Aorta (tissue), 5 donors: ENCODE measurements at places on chromosomes 13 and 19. TPM values are rescaled to one million over a fixed set of nuclear protein-coding genes. Genes with fewer than 3 reads are reported as not detected.

C19orf33 gene
- total RNA-seq = 2.0 TPM

GRCh38 chr13:76168661-76169060, 532.5 kb downstream of the LMO7 start:
- H3K36me3 ChIP-seq = no peaks in the 10 kb centered on the region
- no peak overlapping the region for H3K27ac ChIP-seq

IZUMO2 gene
- total RNA-seq = not detected

- no peak within 1 kb of the TSS for H3K27ac ChIP-seq
- DNase-seq = peak; percentile 85
- no peaks in the 10 kb centered on the region for H3K27me3 ChIP-seq
- no peaks in the 10 kb centered on the region for H3K4me1 ChIP-seq
- no peaks in the 10 kb centered on the region for H3K36me3 ChIP-seq
- H3K4me3 ChIP-seq = no peak within 1 kb of the TSS
Observed at GRCh38 chr19:51142119-51142518, at the start of gene SIGLEC7. TSS of gene SIGLEC7 (plus strand) at chr19:51142301. CDS start at chr19:51142370, 69 bp downstream.

GRCh38 chr13:92179223-92179622, 780.8 kb downstream of the GPC5 start:
- no peak overlapping the region for H3K4me3 ChIP-seq
- H3K27me3 ChIP-seq = no peaks in the 10 kb centered on the region
- no peak overlapping the region for H3K27ac ChIP-seq

DNA sequence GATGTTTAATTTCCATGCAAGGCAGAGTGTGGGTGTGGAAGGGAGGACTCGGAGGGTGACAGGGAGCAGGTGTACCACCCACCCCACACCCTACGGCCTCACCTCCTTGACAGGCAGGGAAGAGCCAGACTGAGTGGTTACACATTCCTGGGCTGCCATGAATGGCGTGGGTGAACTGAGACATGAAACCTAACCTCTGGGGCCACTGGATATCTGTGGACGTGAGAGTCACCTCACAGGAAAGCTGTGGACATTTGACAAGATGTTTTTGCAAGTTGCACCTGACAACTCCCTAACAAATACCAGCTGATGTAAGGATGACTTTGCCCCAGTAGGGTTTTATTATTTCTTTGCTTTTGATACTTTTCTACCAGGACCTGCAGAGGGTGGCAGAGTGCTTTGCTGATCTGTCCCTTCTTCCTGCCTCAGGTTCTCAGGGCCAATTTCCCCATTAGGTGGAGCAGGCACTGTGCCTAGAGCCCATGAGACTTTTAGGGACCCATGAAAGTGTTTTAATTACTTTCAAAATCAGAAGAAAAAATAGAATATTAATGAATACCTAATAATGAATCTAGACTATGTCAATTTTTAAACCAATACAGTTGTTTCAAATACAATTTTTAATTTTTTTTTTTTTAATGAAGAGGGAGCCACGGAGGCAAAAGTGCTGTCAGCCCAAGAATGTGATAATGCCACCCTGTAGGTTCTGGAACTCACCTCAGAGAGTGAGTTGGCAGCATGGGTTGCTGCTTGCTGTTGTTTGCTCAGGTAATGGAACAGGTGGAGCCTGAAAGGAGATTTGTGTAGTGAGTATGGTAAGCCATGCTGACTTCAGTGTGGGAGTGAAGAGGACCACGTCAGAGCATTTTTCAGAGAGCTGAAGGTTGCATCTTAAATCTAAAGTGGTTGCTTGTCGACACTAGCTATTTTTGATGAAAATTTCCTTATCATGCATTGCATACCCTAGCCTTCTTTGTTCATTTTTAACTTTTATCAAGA, 58.0 kb upstream of the CYSLTR2 start:
- DNase-seq = no peak
- no peaks in the 10 kb centered on the region for H3K36me3 ChIP-seq
- H3K4me1 ChIP-seq = peaks cover under 1% of the 10 kb centered on the region

- H3K27ac ChIP-seq = no peak overlapping the region
- no peaks in the 10 kb centered on the region for H3K27me3 ChIP-seq
- H3K36me3 ChIP-seq = no peaks in the 10 kb centered on the region
Observed at GRCh38 chr13:37953696-37954095, 84.1 kb upstream of the TRPC4 start.

C19orf18 gene
- total RNA-seq = 2.0 TPM

ADGRE2 gene
- total RNA-seq = 8.1 TPM

RASL11A gene
- 40.5 TPM for total RNA-seq

GRCh38 chr13:73991384-73991783, 142.8 kb downstream of the KLF12 start:
- DNase-seq = no peak
- no peaks in the 10 kb centered on the region for H3K27me3 ChIP-seq
- H3K4me3 ChIP-seq = no peak overlapping the region
- H3K36me3 ChIP-seq = peaks cover 2% of the 10 kb centered on the region
- H3K27ac ChIP-seq = no peak overlapping the region

- DNase-seq = no peak
- no peak overlapping the region for H3K27ac ChIP-seq
- H3K27me3 ChIP-seq = no peaks in the 10 kb centered on the region
- no peaks in the 10 kb centered on the region for H3K4me1 ChIP-seq
Observed at GRCh38 chr13:50905256-50905655, 4.3 kb upstream of the RNASEH2B start.

SLITRK6 gene
- total RNA-seq = 1.5 TPM

GRCh38 chr19:3642296-3642695, 15.7 kb upstream of the CACTIN start:
- no peak overlapping the region for H3K4me3 ChIP-seq
- no peaks in the 10 kb centered on the region for H3K4me1 ChIP-seq
- no peak overlapping the region for H3K27ac ChIP-seq
- H3K36me3 ChIP-seq = no peaks in the 10 kb centered on the region
- H3K27me3 ChIP-seq = no peaks in the 10 kb centered on the region

GRCh38 chr13:21673789-21674489, 3.1 kb downstream of the FGF9 start:
- H3K27me3 ChIP-seq = no peaks in the 10 kb centered on the region
- no peak overlapping the region for H3K27ac ChIP-seq
- H3K4me1 ChIP-seq = no peaks in the 10 kb centered on the region
- H3K4me3 ChIP-seq = peak overlapping the region; percentile 57
- DNase-seq = no peak

- H3K4me3 ChIP-seq = no peak overlapping the region
- H3K36me3 ChIP-seq = no peaks in the 10 kb centered on the region
- no peaks in the 10 kb centered on the region for H3K27me3 ChIP-seq
- H3K4me1 ChIP-seq = no peaks in the 10 kb centered on the region
- H3K27ac ChIP-seq = no peak overlapping the region
- DNase-seq = no peak
Observed at GRCh38 chr19:35355791-35356460, 2.3 kb upstream of the FFAR3 start.

- no peaks in the 10 kb centered on the region for H3K27me3 ChIP-seq
- no peaks in the 10 kb centered on the region for H3K4me1 ChIP-seq
- H3K36me3 ChIP-seq = no peaks in the 10 kb centered on the region
- DNase-seq = no peak
- H3K4me3 ChIP-seq = no peak overlapping the region
Observed at GRCh38 chr19:20307127-20307526, 140.1 kb downstream of the ZNF486 start.

KATNAL1 gene
- total RNA-seq = 37.1 TPM

DNA sequence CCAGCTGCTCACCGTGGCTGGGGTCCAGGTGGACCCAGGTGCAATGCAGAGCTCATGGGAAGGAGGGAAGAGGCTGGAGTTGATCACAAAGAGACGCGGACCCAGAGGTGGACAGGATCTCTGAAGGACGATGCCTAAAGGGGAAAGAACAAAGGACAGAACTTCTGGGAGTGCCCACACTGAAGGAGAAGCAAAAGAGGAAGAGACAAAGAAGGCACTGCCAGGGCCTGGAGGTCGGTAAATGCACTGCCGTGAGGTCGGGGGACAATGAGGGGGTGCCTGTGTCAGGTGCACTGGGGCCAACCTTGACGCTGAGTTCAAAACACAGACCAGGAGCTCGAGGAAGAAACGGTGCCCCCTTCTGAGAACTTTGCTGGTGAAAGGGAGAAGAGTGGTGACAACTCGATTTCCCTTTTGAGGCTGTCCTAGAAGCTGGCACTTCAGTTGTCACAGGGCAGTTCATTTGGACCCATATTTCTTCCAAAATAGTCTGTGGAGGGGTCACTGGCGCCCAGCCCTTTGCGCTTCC, 55.6 kb downstream of the GJA3 start:
- no peak overlapping the region for H3K27ac ChIP-seq
- H3K4me3 ChIP-seq = no peak overlapping the region
- H3K4me1 ChIP-seq = no peaks in the 10 kb centered on the region
- no peaks in the 10 kb centered on the region for H3K27me3 ChIP-seq
- DNase-seq = no peak
